ENCODE measurements at places on chromosomes 5 and 9.
A peak's percentile ranks its signal among the peaks of the same experiment; 100 is the strongest.

DNA sequence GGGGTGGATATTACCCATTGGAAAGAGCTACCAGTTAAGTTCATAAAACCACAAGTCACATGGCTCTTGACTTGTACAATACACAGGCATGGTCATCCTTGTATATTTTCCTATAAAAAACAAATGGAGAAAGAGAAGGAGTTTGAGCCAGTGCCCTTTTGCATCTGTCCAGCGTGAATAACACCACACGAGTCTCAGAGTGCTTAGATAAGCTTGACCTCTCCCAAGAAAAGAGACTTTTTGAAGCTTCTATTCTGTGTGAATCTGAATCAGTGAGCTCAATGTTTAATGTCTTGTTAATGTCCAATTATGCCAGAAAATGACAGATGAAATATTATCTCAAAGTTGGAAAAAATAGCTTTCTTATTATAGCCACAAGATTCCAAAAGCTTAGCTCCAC is 30.9 kb upstream of the LPAR1 start:
- no peak for DNase-seq

DNA sequence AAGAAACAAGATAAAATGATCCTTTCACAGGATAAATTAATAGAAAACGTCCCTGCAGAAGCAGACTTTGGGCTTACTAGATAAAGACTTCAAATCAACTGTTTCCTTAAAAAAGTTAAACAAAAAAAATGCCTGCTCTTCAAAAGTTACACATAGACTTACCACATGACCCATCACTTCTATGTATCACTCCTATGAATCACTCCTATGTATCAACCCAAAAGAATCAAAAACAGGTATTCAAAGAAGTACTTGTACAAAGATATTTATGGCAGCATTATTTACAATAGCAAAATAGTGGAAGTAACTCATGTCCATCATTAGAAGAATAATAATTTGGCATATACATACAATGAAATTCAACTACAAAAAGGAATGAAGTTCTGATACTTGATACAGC is 56.3 kb upstream of the PRDM9 start:
- no peak for DNase-seq

- DNase-seq: peak; percentile 78
Observed at GRCh38 chr9:112784020-112784785, 33.6 kb downstream of the SNX30 start.

DNA sequence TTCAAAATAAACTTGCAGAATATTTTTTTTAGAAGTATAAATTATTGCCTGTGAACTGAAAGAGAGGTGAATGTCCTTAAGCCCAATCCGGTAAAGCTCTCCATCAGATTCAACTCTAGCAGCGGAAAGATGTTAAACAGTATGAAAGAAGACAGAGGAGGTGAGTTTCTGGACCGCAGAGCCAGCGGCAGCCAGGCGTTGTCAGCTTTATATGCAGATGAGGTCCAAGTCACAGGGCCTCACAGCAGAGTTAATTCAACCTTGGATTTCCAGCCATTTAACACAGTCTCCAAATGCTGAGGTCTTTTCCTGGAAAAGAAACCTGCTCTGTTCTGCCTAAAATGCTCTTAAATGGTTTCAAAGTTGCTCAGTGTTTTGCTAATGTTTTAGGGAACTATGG is 75.5 kb downstream of the OTULIN start:
- no peak for DNase-seq

GRCh38 chr9:130994135-130995085 is 14.6 kb upstream of the LAMC3 start:
- DNase-seq: no peak

DNA sequence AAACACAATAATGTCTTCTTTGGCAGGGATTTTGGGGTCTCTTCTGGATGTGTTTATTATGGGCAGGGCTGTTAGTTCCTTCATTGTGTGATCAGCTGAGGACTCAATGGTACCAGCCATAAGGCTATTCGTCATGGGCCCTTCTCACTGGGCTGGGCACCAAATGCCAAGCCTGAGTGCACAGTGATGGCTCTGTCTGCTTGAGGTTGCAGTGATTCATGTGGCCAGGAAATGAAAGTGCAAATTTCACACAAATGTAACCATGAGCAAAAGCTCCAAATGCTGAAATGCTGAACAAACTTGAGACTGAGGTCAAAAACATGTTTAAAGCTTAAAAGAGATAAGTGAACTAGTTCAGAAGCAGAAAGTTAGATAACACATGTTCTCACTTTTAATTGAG is 191.0 kb downstream of the TARS1 start:
- no peak for DNase-seq

DNA sequence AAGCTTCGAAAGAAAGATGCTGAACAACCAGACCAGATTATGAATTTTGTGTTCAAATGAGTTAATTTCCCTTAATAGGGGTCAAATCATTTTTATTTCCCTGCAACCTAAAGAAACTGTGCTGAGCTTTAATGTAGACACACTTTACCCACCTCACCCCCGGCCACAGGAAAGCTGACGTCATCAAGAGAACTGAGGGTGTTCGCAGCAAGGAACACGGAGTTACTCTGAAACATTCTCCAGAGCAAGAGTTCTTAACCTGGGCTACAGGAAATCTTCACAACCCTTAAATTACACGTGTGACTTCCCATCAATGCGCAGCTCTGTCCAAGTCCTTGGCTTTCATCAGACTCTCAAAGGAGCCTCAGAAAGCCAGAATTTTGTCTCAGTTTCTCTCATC is 116.3 kb downstream of the COL23A1 start:
- DNase-seq: no peak

DNA sequence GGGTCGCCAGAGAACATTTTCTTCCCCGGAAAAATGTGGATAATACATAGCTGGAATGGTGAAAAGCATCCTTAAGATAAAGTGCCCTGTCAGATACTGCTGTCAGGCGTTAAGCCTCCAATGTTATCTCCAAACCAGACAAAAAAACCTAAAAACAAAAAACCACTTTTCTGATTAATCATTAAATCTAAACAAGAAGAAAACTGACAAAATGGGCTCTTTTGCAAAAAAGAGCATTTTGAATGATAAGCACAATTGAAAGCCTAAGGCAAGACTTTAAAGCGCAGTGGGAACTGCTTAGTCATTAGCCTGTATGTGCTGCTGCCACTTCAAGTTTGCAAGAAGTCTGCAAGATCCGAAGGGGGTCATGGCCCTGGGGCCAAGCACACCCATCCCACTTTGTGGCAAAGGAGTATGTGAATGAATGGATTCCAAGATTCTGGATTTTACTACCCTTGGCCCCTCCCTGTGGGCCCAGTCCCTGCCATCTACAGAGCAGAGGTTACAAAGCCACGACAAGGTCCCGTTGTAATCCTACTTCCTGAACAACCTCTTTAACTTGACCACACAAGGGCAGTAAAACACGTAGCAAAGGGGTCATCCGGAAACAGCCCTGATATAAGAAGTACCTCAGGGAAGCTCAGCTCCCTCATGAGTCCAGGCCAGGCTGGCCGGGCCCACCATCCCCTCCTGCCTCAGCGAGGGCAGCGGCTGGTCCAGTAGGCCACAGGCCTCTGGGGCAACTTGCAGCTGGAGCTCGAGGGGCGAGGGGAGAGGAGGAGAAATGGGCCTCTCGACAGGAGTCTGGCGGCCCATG is 29.7 kb downstream of the SHB start:
- no peak for DNase-seq

Measured in NCI-H510A treated with DMSO at 0.1 percent for 48 hours (cell line).